ENCODE measurements at places on chromosomes 13 and 19. TPM values are rescaled to one million over a fixed set of nuclear protein-coding genes. Genes with fewer than 3 reads are reported as not detected.

Gene HCST
- 50.7 TPM for total RNA-seq

GRCh38 chr13:53642306-53642705, 613.7 kb downstream of the OLFM4 start:
- H3K27me3 ChIP-seq = no peaks in the 10 kb centered on the region
- H3K4me1 ChIP-seq = no peaks in the 10 kb centered on the region
- no peaks in the 10 kb centered on the region for H3K36me3 ChIP-seq
- no peak for DNase-seq
- no peak overlapping the region for H3K27ac ChIP-seq

DNA sequence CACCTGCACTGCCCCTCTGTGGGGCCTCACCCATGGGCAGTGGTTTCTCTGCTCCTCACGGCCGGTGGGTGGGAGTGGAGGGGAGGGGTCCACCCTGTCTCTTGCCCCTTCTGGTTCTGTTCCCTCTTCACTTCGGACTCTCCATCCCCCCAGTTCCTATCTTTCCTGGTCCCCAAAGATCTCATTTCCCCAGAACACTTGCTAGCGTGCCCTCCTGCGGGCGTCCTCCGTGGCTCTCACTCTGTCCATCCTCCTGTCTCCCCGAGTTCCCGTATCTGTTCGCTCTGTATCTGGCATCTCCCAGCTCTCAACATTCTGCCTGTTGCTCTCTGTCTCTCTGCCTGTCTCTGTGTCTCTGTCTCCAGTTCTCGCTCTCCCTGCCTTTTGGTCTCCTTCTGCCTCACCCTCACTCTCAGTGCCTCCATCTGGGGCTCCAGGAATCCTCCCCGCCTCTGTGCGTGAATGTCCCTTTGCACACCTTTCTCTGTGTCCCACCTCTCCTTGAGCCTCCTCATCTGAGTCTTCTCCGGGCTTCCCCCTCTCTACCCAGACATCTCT, 363 bp downstream of the SPIB start:
- DNase-seq = no peak
- peaks cover 9% of the 10 kb centered on the region for H3K27me3 ChIP-seq
- H3K4me1 ChIP-seq = no peaks in the 10 kb centered on the region
- no peak overlapping the region for H3K27ac ChIP-seq
- no peak overlapping the region for H3K4me3 ChIP-seq
- peaks cover 6% of the 10 kb centered on the region for H3K36me3 ChIP-seq

GRCh38 chr19:5128251-5128935, 159.5 kb downstream of the KDM4B start:
- no peak for DNase-seq
- no peak overlapping the region for H3K4me3 ChIP-seq
- peaks cover 43% of the 10 kb centered on the region for H3K4me1 ChIP-seq
- no peak overlapping the region for H3K27ac ChIP-seq
- no peaks in the 10 kb centered on the region for H3K27me3 ChIP-seq

- H3K4me1 ChIP-seq = no peaks in the 10 kb centered on the region
- no peak overlapping the region for H3K4me3 ChIP-seq
- DNase-seq = no peak
- no peak overlapping the region for H3K27ac ChIP-seq
- no peaks in the 10 kb centered on the region for H3K27me3 ChIP-seq
- no peaks in the 10 kb centered on the region for H3K36me3 ChIP-seq
Observed at GRCh38 chr13:54183166-54183565, 1154.6 kb downstream of the OLFM4 start.

Data from thymus (tissue), 14 donors.